Stimulated activated CD4-positive, alpha-beta T cell treated with anti-CD3 and anti-CD28 coated beads, Interleukin-1b, Interleukin-23, amount 100 ng/mL, for 24 hours (primary cell): ENCODE measurements at places on chromosomes 16 and 17.

DNA sequence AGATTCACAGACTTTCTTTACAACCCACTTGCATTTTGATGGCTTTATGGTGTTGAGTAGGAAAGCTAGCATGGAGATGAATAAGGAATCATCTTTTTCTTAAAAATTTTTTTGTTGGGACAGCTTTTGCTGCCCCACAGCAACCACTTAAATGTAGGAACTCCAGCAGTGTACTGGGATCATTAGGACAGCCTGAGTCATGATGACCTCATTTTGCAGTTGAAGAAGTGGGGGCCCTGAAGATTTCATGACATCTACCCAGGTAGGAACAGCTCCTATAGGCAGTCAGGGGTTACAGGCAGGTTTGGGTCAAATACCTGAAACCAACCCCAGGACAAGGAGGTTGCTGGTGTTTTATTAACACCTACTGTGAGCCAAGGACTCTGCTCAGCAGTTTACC, 2.1 kb downstream of the METTL22 start:
- DNase-seq: no peak

DNA sequence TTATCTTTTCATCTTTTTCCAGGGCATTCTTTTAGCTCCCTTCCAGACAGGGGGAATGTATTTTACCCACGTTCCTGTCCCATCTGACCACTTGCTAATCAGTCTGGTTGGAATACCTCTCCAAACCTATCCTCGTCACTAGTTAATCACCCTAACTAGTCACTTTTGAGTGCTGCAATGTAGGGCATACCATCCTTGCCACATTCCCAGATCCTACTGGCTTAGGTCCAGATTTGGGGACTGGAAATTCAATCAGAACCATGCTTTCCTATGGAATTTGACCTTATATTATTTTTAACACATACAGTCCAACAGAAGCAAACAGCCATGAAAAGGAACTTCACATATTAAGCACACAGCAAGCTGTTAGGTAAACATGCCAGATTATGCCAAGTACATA, 29.7 kb downstream of the NACA2 start:
- DNase-seq: no peak

DNA sequence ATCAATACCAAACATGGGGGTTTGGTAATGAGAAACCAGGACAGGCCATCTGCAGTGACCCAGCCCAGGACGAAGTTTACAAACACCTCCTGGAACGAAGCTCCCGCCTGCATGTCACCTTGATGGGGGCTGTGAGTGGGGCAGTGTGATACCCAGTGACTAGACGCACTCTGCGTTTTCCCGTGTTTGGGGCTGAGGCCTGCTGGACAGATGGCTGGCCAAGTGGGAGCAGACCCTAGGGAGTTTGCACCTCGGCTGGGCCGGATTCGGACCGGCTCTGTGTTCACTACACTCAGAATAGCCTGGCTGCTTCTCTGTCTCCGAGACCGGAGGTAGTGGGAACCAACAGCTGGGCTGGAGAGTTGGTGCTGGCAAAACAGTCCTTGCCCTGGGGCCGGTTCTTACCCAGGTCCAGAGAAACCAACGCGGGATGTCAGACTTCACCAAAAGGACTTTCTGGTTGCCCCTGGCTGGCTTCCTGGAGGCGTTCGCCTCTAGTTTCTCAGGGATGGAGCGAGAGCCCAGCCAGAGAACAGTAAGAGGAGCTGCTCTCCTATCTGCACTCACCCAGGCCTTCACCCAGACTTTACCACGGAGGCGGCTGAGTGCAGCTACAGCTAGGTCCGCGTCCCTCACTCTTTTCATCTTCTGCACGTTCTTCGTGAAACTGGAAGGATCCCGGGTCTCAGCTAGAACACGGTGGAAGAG, 20.4 kb downstream of the CARHSP1 start:
- no peak for DNase-seq

DNA sequence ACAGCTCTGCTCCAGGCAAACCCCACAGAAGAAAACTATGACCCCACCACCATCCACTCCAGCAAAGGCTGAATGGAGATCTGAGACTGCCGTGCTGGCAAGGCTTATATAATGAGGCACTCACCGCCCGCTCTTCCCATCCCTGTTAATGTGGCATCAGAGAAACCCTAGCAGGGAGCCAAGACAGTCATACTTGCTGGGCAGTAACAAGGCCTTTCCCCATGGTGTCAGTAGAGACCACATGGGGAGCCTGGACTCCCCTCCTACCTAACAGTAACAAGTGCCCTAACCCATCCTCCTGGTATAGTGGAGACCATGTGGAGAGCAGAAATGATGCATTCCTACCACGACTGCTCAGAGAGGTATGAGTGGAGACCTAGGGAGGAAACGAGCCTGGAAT, 235.2 kb downstream of the C16orf78 start:
- no peak for DNase-seq
